AG20443 (cell line): ENCODE measurements at places on chromosomes 6 and 20.

DNA sequence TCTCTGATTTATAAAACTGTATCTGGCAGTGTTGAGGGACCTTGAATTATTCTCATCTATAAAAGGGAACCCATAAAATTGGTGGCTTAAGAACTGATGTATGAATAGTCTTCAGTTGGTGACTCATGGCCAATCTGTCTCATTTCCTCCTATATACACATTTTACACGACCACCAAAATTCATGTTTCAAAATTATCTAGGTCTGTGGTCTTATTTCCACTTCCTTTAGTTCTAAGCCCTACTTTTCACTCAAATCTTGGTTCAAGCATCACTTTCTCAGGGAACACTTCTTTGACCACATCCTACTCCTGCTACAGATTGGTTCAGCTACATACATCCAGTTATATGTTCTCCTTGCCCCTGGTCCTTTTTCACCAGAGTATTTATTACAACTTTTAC is 18.6 kb upstream of the ENPP1 start:
- DNase-seq = no peak

GRCh38 chr6:118309337-118310093 is 238.6 kb upstream of the PLN start:
- DNase-seq = no peak

GRCh38 chr20:45892828-45893500 is 1.8 kb downstream of the CTSA start:
- DNase-seq = no peak

- no peak for DNase-seq
These were observed 2.0 kb downstream of the BPIFB2 start for GRCh38 chr20:33009214-33010132.

GRCh38 chr6:67210450-67210849 is 1424.6 kb upstream of the ADGRB3 start:
- no peak for DNase-seq

DNA sequence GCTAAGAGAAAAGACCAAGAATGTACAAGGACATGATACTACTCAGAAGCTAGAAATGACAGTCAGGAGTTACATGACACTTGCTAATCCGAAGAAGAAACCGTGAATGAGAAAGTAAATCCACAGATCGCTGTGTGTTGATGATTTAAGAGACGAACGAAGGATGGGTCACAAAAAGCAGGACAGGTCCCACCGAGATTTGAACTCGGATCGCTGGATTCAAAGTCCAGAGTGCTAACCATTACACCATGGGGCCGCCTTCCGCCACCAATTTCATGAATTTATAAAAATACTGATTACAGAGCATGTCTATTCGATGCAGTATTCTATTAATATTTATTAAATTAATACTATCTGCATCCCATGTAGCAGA is 54.0 kb upstream of the BTN3A2 start:
- peak; percentile 18 for DNase-seq
